ENCODE measurements at places on chromosomes 16 and 17.

DNA sequence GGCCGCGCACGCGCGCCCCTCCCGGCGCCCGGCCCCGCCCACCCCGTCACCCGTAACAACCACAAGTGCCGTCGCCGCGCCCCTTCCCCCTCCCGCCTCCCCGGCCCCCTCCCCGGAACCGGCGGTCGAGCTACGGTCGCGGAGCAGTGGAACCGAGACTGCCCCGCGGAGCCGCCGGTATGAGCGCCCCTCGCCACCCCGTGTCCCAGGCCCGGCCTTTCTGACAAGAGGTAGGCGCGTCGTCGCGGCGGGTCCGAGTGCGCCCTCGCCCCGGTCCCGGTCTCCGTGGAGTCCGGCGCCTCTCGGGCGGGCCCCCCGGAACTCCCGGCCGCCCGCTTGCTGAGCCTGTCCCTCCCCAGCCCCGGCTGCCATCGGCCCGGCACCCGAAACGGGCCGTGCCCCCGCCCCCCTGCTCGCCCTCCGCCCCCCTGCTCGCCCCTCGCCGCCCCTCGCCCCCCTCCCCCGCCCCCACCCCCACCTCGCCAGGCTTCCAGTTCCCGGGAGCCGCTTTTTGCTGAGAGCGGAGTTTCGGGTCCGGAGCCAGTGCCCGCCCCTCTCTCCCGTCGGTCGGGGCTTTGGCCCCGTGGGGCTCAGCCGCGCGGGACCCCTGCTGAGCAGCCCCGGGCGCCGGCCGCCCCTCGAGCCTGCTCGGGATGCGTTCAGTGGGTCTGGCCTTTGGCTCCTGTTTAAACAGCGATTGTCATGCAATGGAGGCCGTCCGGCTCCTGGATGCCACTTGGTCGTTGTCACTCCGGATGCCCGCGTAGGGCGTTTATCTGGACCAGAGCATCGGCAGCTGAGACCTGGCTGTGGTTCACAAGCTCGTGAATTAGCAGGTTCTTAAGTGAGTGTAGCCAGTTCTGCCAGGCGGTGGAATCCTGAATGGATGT, at the start of gene SEC14L1:
SEC14L1 (plus strand) TSS at position 92 of the 890 bp plus-strand sequence. CDS start 2,628 bp downstream, outside the sequence.
- peak; percentile 21 for DNase-seq

DNA sequence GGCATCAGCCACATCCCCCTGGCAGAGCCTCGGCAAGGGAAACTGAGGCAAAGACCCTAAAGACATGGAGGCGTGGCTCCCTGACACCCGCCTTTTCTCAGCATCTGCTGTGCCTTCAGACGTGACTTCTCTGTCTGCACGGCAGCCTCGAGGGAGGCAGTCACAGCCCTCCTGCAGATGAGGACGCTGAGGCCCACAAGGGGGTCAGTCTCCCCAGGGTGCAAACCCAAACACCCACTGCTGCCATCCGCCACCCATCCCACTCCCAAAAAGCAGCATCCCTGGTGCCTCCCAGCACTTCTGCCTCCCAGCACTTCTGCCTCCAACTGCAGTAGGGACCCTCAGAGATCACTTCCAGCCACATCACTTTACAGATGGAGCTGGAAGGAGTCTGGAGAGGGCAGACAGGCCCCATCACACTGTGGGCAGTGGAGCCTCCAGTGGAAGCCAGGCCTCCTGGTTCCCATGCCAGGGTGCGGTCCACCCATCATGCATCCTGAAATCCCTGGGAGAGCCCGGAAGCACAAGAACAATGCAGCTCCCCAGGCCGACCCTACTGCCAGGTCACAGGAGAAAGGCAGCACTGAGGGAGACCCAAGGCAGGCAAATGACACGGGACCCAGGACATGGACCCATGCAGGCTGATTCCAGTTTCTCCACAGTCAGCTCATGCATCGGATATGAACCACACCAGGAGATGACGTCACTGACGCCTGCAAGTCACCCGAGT, 23.8 kb downstream of the KDM8 start:
- DNase-seq = no peak

GRCh38 chr17:17186551-17187505, 19.3 kb downstream of the PLD6 start:
- no peak for DNase-seq

DNA sequence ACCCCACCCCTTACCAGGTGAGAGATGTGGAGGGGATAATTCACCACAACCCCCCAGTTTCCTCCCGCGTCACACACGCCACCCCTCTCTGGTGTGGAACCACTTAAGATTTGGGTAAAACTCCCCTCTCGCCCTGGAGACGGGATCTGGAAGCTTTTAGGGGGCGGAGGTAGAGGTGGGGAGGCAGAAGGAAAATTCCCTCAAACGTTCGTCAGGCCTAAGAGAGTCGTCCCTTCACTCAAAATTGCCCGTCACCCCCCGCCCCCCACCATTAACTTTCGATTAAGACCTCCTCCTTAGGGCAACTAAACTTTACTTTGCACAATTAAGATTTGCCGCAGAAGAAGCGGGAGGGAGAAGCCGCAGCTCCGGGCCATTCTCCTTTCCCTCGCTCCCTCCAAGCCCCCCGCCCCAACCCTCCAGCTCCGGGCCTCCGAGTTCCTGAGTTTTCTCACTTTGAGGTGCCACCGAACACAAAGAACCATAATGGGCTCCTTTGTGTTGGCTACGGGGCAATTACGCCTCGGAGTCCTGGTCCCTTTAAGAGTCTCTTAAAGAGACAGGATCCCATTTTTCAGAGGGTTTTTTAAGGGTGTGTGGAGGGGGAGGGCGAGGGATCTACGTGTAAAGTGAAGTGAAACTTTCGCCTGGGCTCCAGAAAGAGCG, 985 bp upstream of the FZD2 start:
- no peak for DNase-seq

GRCh38 chr16:11067697-11068141, 123.4 kb downstream of the CLEC16A start:
- no peak for DNase-seq

GRCh38 chr17:81097134-81097942, 62.4 kb downstream of the BAIAP2 start:
- DNase-seq = peak; percentile 47

DNA sequence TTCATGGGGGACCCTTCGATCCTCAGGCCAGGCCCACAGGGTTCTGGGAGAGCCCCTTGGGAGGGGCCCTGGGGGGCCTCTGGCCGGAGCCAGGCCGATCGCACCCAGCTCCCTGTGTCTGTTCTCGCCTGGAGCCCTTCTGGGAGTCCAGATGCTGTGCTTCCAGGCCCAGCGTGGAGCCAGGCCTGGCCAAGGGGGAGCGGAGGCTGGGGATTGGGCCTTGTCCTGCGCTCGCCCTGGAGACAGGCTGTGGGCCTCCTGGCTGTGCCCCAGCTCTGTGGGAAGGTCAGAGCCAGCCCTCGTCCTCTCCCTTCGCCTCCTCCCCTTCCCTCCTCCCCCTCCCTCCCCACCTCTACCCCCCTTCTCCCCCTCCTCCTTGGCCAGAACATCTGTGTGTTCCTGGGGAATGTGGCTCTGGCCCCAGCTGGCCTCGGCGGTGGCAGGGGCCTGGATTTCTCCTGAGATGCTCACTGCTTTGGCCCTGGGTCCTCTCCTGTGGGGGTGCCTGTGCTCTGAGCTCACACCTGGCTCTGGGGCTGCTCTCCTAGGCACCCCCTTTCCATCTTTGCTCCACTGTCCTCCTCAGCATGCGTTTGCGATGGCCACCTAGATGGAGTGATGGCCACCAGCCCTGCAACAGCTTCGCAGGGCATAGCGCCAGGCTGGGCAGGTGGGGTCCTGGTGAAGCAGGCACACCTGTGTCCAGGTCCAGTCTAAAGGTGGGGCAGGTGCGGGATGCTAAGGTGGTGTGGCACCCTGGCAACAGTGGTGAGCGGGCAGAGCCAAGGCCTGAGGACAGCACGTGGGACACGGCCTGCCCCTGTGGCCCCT, 90.6 kb upstream of the CIBAR2 start:
- DNase-seq = no peak

GRCh38 chr16:54585998-54586340, 299.4 kb upstream of the IRX3 start:
- DNase-seq = no peak
